ENCODE measurements at places on chromosomes 11 and 22. TPM values are rescaled to one million over a fixed set of nuclear protein-coding genes. Genes with fewer than 3 reads are reported as not detected.

GRCh38 chr11:118533769-118534729 lies 3.1 kb downstream of the TMEM25 start:
- no peaks in the 10 kb centered on the region for H3K36me3 ChIP-seq
- H3K4me1 ChIP-seq = peaks cover 16% of the 10 kb centered on the region
- no peak overlapping the region for H3K4me3 ChIP-seq
- no peak overlapping the region for H3K27ac ChIP-seq
- no peak for DNase-seq
- no peaks in the 10 kb centered on the region for H3K27me3 ChIP-seq

- H3K4me3 ChIP-seq = no peak overlapping the region
- H3K27me3 ChIP-seq = no peaks in the 10 kb centered on the region
- H3K27ac ChIP-seq = no peak overlapping the region
Measured at GRCh38 chr11:98069861-98070260, 950.9 kb upstream of the CNTN5 start.

- no peak overlapping the region for H3K4me3 ChIP-seq
- no peaks in the 10 kb centered on the region for H3K36me3 ChIP-seq
- H3K4me1 ChIP-seq = no peaks in the 10 kb centered on the region
- DNase-seq = no peak
- no peak overlapping the region for H3K27ac ChIP-seq
Measured at GRCh38 chr11:26676641-26677040, 45.2 kb downstream of the SLC5A12 start.

DNA sequence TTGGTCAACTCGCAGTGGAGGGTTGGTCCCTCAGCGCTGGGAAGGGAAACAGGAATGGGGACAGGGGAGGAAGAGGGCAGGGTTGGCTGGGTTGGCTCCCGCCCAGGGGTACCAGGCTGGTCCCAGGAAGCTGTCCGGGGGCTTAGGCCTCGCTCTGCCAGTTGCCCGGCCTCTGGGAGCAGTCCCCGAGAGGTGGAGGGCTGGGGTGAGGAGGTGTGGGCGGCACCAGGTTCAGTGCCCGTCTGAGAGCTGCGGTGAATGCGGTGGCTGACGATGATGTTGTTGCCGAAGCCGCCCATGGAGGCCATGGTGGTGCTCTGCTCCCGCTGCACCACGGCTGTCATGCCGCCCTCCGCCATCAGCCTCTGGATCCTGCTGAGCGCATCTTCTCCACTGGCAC lies 6.0 kb upstream of the CHRM4 start:
- no peak overlapping the region for H3K4me3 ChIP-seq
- peaks cover 13% of the 10 kb centered on the region for H3K27me3 ChIP-seq
- peaks cover 1% of the 10 kb centered on the region for H3K36me3 ChIP-seq
- DNase-seq = no peak
- H3K4me1 ChIP-seq = peaks cover 7% of the 10 kb centered on the region

DNA sequence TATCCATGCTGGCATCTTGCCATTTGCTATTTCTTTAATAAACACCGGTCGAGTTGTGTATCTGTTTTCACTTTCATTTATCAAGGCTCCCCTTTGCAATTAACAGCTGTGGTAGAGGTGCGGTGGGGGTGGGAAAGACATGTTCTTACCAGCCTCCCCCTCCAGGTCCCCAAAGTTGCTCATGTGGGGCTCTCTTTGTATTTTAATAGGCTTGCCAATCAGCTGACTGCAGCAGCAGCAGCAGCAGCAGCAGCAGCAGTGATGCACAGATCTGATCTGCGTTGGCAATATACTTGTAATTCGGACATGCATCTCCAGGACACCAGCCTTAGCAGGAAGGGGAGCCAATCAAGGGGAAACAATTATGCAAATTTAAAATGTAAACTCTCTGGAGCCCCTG lies 40.3 kb upstream of the E2F8 start:
- H3K36me3 ChIP-seq = no peaks in the 10 kb centered on the region
- DNase-seq = no peak
- no peak overlapping the region for H3K27ac ChIP-seq
- peaks cover 5% of the 10 kb centered on the region for H3K27me3 ChIP-seq

GRCh38 chr11:72138821-72139390 lies 3.4 kb downstream of the FOLR3 start:
- peaks cover 36% of the 10 kb centered on the region for H3K4me1 ChIP-seq
- DNase-seq = no peak
- H3K4me3 ChIP-seq = no peak overlapping the region
- H3K27me3 ChIP-seq = no peaks in the 10 kb centered on the region
- H3K27ac ChIP-seq = no peak overlapping the region

DNA sequence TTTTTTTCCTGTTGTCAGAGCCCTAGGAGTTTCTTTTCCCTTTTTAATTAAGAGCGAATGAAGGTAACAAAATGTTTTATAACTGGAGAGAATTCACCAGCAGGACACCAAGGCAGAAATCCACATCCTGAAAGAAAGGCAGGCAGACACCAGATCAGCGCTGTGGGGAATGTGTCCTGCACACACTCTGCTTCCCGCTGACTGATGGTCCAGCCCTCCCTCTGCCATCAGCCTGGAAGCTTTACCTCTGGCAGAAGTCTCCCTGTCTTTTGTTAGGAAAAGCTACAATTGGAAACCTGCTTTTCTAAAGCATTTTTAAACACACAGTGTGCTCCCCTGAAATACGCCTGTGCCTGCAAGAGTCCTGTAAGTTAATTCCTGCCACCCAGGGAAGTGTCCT lies 638.5 kb downstream of the NTM start:
- no peak for DNase-seq
- no peaks in the 10 kb centered on the region for H3K27me3 ChIP-seq
- no peak overlapping the region for H3K4me3 ChIP-seq
- H3K27ac ChIP-seq = no peak overlapping the region

The KLHDC7B gene
- total RNA-seq = 3.3 TPM
